ENCODE measurements at places on chromosomes 7 and 10.

- DNase-seq = peak; percentile 82
Observed at GRCh38 chr7:135748770-135749169, at the start of gene FAM180A. Gene FAM180A, minus strand, starts transcription at chr7:135748813. Its CDS starts 233 bp downstream, at chr7:135748580.

GRCh38 chr10:109883859-109884771 lies 39.2 kb downstream of the XPNPEP1 start:
- peak; percentile 92 for DNase-seq

DNA sequence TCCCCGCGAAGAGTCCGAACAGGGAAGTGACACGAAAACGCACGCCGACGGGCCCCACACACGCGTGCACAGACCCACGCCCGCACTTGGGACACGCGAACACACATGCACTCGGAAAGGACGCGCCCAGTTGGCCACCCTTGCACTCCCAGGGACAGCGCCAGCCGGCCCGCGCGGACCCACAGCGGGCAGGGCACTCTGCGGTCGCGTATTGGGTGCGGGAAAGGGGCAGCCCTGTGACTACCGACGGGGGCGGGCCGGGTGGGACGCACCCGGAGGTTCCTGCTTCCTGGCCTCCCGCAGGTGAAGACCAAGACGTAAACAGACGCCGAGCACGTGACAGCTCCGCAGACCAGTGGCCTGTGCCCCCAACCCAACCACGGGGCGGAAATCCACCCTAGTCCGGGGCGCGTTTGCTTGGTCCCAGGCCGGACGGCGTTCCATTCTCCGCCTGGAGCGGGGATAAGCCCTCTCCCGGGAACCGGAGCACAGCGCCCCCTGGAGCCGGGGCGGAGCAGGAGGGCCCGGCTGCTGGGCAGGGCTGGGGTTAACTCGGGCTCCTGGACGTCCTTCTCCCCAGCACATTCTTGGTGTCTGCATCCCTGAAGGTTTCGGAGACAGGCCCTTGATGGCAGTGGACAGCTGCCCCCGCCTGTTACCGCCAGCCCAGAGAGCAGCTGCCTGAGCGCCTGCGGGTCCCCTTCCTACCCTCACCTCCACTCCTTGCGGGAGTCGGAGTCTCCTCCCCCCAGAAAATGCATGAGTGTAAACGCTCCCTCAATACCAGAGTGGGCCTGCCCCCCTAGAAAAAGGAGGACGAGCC lies 2.0 kb upstream of the LZTS2 start:
- DNase-seq = peak; percentile 77

GRCh38 chr7:6197801-6198551 lies 74.4 kb downstream of the CYTH3 start:
- DNase-seq = no peak

DNA sequence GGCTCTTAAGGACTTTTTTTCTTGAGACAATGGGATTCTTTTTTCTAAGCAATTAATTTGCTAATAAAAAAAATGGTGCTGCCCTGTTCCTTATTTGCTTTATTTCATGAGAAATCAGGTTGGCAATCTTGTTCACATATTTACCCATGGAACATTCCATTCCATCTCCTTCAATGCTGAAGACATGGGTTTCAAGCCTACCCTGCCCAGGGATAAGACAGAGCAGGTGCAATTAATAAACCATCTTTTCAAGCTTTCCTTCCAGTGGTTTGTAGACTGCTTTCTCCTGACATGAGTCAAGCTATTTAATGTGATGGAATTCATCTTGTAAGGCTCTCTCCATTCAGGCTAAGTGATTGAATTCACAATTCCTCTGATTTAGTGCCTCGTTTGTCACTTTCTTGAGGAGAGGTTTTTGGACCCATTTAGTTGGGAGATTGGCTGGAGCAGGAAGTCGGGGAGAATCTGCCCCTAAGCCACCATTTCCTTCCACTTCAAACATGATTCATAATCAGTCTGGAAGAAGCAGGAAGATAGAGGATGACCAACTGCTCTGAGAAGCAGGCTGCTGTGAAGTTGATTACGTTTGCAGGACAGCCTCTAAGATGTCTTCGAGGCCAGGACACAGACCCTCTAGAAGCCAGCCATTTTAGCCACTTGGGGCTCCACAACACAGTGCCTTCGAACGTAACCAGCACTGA lies 552.4 kb upstream of the GALNT17 start:
- no peak for DNase-seq

GRCh38 chr10:9635691-9636090 lies 1382.0 kb upstream of the CELF2 start:
- DNase-seq = peak; percentile 32

DNA sequence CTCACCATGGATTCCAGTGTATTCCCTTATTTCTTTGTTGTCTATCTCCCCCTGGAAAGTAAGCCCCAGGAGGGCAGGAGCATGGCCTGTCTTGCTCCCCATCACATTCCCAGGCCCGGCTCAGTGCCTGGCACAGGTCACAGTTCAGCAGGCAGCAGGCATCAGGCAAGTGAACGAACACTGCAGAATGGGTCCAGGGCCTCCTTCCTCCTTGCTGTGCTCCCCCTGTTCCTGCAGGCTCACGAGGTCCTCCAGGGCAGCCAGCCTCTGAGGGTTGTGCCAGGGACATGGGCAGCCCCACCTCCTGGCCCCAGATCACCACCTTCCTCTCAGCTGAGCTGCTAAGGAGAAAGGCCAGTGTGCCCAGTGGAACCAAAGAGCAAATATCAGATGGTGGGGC lies 41.8 kb downstream of the PDLIM1 start:
- no peak for DNase-seq

DNA sequence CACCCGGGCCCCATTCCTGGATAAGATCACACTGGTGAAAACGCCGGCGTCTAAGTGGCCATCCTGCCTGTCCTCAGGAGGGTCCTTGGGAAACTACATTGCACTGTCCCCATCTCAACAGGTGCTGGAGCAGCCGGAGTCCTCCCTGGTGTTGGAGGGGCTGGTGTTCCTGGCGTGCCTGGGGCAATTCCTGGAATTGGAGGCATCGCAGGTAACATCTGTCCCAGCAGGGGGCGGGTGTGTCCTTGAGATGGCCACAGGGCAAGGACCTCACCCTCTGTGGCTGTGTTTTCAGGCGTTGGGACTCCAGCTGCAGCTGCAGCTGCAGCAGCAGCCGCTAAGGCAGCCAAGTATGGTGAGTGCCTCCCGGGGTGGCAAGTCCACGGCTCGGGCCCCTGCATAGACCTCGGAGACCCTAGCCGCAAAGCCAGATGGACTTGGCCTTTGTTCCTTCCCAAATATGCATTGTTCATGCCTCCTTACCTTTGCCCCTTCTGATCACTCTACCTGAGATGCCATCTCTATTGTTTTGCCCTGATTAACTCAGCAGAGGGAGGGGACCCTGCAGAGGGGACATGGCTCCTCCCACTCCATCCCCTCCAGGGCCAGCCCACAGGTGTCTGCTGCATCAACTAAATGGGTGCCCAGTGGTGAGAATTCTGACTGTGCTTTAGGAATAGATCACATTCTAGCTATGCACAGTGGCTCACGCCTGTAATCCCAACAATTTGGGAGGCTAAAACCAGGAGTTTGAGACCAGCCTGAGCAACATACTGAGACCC lies 23.8 kb downstream of the ELN start:
- no peak for DNase-seq

DNA sequence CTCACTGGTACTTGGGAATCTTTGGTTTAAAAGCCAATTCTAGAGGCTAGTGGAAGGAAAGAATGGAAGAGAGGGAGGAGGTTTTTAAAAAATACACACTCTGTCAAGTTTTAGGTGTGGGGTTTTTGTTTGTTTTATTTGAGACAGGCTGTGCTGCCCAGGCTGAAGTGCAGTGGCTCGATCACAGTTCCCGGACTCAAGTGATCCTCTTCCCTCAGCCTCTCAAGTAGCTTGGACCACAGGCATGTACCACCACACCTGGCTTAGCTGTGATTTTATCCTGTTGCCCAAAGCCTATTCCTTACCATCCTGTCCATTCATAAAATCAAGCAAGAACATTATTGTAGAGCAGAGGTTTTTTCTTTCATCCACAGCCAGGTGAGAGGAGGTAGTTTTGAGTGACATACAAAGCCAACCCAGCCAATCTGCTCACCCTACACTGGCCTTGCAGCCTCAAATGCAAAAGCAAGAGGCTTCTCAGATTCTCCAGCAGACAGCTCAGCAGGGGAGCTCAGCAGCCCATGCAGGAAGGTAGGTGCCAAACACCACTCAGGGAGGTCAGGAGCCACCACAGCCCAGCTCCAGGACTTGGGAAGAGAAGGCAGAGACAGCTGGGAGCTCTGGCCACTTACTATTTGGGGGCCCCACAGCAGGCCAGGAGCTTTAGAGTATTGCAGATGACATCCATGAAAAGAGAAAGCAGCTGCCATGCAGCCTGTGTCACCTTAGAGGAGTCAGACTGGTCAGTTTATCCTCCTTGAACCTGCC lies 65.8 kb downstream of the TMEM209 start:
- DNase-seq = no peak

DNA sequence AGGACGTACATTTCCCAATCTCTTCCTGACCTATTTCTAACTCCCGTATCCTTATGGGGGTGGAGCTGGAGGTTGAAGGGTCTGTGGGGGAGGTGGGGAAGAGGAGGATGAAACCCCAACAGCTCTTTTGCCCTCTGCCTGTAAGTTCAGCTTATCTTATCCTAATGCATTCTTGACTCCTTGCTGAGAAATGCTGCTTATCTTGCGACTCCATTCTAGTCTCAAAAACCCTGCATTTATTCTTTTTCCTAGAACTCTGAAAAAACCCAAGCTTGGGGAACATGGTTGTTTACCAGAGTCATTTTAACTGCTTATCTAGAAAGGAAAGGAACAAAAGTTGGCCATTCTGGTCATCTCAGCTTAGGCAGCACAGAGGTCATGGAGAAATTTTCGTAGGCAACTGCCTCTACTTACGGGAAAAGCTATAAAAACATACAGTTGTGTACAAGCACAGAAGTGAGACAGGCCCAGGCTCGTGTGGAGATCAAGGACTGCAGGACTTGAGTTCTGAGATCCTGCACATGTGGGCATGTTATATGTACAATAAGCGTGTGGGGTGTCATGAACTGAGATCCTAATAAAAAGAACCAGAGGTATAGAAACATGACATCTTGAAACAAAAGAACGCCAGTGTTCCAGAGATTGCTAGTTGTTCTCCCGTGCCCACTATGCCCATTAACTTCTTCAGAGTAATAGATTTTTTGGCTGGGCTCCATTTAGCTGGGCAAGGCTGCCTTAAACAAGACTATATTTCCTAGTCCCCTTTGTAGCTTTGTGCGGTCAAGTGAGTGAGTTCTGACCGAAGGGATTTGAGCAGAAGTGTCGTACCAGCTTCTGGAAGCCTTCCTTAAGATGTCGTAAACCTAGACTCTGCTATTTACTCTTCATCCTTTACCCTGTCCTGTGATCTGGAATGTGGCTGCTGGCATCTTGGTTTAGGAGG lies 9.6 kb downstream of the INMT start:
- DNase-seq = peak; percentile 87

DNA sequence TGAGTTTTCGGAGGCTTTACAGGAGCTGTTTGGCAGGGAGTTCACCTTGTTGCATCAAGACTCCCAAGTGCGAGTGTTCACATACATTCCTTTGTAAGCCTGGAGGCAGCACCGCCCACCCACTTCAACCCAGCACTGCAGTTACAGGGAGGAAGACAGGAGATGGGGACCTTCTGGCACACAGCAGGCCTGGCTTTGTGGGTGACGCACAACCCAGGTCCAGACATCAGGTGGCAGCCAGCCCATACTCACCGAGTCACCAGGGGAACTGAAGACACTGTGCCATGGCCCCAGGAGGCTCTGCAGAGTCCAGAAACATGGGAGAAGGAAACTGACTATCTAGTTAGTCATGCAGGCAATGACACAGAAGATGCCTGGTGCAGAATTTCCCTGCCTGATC lies 305.9 kb upstream of the RNF32 start:
- DNase-seq = no peak

DNA sequence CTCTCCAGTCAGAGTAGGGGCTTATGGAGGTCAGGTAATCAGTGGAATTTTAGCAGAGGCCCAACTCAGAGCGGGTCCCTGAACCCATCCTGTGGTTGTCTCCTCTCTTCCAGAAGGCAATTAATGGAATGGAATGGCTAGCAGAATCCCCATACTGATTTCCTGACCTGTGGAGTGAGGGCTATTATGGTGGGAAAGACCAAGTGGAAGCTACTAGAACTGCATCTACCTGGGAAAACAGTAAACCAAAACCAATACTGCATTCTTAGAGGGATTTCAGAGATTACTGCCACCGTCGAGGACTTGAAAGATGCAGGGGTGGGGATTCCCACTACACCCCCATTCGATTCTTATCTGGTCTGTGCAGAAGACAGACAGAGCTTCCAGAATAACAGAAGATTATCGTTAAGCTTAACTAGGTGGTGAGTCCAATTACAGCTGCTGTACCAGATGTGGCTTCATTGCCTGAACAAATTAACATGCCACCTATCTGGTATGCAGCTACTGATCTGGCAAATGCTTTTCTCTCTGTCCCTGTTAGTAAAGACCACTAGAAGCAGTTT lies 73.2 kb downstream of the LMBR1 start:
- DNase-seq = no peak

- no peak for DNase-seq
Observed at GRCh38 chr7:84722086-84722485, 464.8 kb downstream of the SEMA3D start.

DNA sequence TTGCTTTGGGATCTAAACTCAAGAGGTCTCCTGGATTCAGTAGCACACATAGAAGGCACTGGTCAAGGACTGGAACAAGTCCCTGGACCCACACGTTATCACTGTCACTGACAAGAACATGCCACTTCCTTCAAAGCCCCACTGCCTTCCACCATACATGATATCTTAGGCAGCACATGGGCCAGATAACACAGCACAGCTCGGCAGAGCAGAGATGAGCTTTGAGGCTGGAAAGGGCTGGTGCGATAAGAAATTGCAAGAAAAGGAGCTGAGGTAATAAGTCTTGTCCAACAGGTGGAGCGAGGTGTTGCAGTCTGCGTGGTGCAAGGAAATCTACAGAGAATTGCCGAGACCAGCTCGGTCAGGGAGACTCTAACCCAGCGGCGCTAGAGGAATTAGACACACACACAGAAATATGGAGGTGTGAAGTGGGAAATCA lies 139.8 kb upstream of the CDK13 start:
- no peak for DNase-seq

DNA sequence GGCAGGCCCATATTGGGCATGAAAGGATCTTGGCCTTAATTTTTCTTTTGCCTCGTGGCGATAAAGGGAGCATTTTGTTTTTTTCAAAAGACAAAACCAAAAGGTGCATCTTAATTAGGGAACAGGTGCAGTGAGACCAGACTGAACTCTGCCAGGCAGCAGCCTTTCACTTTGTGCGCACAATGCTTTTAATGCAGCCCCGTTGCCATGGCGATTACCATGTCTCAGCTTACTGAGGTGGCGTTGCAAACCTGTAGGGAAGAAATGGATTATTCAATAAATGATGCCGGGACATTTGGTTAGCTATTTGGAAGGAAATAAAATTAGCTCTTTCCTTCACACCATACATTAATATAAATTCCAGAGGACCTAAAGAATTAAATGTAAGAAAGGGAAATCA lies 61.9 kb downstream of the MYL10 start:
- no peak for DNase-seq

- DNase-seq = peak; percentile 73
Observed at GRCh38 chr10:73785721-73786511, 510 bp downstream of the ZSWIM8 start.
